ENCODE measurements at places on chromosomes 3 and 15.

DNA sequence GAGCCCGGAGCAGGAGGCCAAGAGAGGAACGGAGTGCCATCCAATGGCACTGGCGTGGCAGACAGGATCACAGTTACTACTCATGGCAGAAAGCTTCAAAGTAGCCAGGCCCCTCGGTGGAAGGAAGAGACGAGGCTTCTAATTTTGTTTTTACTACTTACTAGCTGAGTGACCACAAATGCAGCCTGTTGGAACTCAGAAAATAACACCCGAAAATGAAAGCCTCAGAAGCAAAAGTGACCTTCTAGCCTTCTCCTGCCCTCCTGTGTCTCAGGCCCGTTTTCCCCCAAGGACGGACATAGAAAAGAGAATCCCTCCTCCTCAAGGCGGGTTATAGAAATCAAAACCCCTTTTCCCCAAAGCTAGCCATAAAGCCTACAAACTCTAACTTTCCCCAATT, 9.9 kb upstream of the STRA6 start:
- ATAC-seq: no peak

GRCh38 chr3:9623148-9623547, 26.2 kb upstream of the MTMR14 start:
- ATAC-seq: no peak

DNA sequence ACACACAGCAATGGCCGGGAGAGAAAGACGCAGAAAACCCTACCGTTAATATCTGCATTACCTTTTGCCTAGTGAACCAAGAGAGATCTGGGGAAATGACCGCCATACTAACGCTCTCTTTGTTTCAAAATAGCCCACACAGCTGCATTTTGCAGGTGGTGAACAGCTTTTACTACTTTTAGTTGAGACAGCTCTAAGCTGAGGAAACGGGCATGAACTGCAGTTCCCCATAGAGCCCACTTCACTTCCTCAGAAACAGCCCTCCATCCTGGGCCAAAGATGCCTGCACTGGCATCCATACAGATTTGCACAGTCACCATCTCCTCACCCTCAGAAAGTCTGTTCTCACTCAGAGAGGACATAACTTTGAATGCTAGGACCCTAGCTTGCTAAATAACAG, 45.0 kb downstream of the ZNF860 start:
- no peak for ATAC-seq

DNA sequence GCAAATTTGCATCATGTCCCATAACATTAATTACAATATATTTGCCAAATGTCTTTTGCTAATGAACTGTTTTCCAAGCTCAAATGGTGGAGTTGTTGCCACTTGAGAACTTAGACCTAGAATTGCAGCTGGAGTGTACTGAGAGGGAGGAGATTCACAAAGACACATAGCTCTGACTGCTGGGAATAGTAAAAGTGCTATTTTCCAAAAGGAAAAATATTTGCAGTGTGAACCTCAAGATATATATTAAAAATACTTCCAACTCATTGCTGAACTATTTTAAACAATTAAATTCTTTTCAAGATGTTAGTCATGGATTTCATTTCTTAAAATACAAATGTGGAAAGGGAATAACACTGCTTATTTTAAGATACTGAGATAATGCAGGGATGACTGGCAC, 666.8 kb upstream of the ARPP21 start:
- no peak for ATAC-seq

DNA sequence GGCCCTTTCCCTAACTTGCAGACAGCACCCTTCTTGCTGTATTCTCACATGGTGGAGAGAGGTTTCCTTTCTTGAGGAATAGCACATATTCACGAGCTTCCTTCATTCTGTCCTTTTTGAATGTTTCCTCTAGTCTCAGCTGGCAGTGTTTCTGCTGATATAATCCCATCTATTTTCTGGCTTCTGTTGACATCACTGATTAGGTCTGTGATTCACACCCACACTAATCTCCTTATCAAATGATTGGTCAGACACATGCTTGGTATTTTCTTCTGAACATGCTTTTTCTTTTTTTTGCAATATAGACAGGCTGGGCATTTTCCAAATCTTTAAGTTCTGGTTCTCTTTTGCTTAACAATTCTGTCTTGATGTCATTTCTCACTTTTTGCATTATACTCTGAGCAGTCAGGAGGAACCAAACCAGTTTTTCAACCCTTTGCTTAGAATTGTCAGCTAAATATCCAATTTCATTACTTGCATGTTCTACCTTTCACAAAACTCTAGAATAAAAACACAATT, 65.4 kb downstream of the OXSM start:
- ATAC-seq: no peak

- ATAC-seq: no peak
These were observed 95.7 kb upstream of the MCTP2 start for GRCh38 chr15:94135486-94136147.
